ENCODE measurements at places on chromosomes 2 and 18.

- no peak for DNase-seq
Measured at GRCh38 chr2:142321706-142322280, 191.0 kb upstream of the LRP1B start.

GRCh38 chr2:9030841-9031240, 27.4 kb upstream of the MBOAT2 start:
- DNase-seq = no peak

- DNase-seq = no peak
Measured at GRCh38 chr2:228103379-228103778, 78.1 kb downstream of the SPHKAP start.

DNA sequence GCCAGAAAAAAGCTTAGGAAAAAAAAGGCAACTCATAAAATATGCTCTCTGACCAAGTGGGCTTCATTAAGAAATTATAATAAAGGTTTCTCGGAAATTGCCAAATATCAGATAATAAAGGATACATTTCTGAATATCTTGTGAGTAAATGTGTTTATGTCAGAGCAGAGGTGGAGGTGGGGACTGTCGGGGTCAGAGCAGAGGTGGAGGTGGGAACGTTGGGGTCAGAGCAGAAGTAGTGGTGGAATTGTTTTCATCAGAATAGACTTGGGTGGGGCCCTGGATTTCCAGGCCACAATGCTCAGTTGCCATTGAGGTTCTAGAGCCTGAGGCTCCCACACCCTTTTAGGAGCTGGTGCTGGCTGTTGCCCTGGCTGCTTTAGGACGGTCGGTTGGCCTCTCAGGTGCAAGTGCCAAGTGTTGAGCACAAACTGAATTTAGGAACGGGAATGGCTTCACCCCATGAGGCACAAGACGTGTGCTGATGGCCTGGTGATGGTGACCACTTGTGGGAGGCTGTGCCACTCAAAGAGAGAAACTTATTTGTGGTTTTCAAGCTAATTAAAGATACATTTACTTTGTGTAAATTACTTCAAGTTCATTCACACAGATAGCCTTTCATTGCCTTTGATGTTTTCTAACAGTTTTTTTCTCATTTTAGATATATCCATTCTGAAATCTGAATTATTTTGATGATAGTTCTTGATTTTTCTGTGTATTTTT, 131.5 kb downstream of the ATP9B start:
- DNase-seq = peak; percentile 51

DNA sequence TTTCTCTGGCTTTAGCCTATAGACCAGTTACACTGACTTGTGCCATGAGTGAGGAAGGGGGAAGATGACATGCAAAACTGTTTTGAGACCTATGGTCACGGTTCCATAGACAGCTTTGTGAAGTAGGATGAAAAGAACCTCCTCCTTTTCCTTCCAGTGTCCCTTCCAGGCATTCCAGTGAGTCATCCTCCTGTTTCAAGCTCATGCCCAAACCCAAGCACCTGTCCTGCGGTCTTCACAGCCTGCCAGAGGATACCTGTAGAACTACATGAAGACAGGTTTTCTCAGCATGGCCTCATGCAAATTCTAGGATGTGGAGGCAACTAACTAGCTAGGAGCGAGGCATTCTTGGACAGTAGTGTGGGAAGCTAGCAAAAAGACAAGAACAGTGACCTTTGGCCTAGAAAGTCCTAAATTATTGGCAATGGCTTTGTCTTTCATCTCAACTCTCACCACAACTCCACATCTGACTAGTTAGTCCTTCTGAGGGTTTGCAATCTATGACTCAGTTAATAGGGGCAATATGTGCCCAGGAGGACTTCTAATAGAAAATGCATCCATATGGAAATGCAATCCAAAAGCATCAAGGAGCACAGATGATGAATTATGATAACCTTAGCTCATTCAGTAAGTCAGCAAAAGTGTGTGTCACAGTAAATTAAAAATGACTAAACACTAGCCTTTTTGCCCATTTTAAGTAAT, 154.7 kb downstream of the RBM43 start:
- DNase-seq = no peak

DNA sequence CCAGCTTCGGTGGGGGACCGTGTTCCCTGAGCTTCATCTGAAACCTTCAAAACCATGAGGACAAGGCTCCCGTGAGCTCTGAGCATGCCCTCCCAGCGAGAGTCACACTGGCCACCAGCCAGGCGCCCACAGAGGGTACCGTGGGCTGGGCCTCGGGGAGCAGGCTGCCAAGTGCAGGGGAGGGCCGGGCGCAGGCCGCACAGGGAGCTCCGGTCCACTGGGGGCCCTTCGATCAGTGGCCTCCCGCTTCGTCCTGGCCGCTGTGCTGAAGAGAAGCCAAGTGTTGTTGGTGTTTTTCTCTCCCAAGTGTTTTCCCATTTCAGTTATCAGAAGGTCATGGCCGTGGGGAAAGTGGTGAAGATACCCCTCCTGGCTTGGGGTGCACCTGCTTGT, 144.4 kb downstream of the PTGR3 start:
- DNase-seq = no peak

GRCh38 chr2:240450532-240451107, 15.2 kb downstream of the GPC1 start:
- no peak for DNase-seq

DNA sequence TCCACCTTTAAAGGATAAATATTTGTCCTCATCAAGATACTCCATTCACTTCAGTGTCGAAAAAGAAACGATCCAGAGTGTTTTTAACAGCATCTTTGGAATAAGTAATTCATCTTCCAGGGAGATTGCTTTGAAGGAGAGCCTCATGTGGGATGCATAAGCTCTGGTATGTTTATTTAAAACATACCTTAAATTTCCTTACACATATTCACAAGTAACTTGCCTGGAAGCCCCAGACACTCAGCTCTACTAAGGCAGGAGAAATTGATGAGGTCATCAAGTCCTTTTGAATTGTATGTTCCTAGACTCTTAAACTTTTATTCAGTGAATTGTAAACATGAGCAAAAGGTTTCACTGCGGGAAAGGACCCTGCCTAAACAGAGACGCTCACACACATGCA, 103.0 kb downstream of the CDK15 start:
- DNase-seq = no peak

DNA sequence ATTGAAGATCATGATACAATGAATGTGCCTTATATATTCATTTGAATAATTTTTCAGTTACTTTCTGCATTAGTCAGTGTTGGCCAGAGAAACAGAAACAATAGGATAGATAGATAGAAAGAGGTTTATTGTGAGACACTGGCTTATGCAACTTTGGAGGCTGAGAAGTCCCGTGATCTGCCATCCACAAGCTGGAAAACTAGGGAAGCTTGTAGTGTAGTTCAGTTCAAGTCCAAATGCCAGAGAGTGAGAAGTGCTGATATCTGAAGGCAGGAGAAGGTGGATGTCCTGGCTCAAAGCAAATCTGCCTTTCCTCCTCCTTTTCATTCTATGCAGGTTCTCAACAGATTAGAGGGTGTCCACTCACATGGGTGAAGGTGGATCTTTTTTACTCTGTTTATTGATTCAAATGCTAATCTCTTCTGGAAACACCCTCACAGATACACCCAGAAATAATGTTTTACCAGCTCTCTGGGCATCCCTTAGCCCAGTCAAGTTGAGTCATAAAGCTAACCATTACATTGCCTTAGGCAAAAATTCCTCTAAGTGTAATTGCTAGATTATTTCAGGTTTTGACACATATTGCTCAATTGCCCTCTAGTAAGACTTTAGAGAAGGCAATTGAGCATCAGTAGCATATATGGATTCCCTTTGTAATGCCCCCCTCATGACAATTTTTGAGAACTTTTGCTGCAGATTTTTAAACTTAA, 341.4 kb downstream of the LPIN1 start:
- DNase-seq = no peak

DNA sequence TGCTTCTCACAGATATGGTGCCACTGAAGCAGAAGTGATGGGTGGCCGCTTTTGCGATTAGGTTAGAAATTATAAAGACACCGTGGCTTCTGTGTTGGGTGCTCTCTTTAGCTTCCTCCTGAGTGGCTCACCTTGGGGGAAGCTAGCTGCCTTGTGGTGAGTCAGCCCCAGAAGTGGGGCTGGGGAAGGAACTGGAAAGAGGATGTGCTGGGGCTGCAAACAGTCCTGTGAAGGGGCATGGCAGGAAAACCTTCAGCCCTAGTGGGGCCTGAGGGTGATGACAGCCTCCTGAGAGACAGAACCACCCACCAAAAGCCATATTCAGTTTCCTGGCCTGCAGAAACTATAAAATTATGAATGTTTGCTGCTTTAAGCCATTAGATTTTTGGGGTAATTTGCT, 8.9 kb upstream of the ASB18 start:
- DNase-seq = no peak

- no peak for DNase-seq
Measured at GRCh38 chr18:70335892-70336726, 47.3 kb downstream of the SOCS6 start.

- no peak for DNase-seq
Measured at GRCh38 chr2:112787729-112788393, 3.6 kb upstream of the IL1A start.

- no peak for DNase-seq
Measured at GRCh38 chr18:14089781-14090180, 42.5 kb downstream of the ZNF519 start.

DNA sequence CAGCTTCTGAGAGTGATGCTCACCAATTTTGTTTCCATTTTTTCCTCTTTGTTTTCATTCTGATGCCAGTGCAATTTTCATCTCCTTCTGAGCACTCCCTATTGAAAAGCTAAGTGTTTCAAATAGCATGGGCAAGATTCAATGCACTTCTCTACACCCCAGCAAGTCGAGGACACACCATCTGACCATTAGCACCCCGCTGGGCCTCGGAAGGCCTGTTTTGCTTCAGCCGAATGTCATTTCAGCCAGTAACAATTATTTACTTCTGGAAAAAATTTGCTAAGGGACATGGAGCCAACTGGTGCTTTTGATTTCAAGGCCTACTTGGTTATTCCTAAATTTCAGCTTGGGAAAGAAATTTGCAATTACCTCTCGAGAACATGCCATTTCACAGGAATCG, 392.4 kb downstream of the RNF144A start:
- no peak for DNase-seq

DNA sequence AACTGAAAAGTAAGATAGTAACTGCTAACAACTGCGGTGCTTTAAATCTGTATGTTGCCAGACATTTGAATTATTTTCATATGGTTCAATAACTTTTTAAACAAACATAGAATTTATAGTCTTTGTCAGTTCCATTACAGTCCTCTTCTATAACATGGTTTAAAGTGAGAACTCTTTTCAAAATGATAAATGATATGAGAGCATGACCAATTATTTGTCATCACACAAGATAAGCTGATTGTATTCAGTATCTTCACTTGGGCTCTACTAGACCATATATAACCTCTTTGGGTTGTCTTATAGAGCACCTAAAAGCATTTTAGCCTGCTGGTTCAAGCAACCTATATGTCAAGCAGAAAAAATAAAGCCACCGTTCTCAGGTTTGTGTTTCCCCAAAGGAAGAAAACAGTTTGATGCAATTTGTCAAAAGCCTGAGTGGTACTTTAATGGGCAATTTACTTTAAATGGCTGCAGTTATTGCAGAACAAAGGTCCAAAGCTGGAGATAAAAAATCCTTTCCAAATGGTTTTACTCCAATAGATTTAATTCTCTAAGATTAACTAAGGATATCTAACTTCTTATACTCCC, 298.4 kb downstream of the FSIP2 start:
- no peak for DNase-seq
